T-cell (primary cell): ENCODE measurements at places on chromosomes 12 and 14.

GRCh38 chr12:76768576-76768975 is 4.7 kb downstream of the ZDHHC17 start:
- no peak overlapping the region for H3K27ac ChIP-seq
- H3K4me3 ChIP-seq = no peak overlapping the region
- H3K36me3 ChIP-seq = no peaks in the 10 kb centered on the region
- DNase-seq = no peak

DNA sequence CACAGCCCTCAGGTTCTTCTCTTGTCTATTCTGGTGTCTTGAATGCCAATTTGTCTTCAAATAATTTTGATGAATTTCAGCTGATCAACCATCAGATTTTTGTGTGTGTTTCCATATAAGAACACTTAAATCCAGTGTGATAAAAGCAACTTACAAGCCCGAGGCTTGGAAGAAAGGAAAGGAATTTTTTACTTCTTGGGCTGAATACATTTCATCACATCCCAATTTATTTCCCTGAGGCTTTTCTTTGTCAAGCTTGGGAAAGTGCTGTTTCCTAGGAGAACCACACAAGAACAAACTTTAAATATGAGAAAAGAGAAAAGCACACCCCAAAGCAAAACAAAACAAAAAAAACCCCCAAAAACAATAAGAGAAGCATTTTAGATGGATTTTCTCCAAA is 26.6 kb downstream of the GPRC5D start:
- peaks cover 8% of the 10 kb centered on the region for H3K27me3 ChIP-seq
- no peak overlapping the region for H3K27ac ChIP-seq
- no peak for DNase-seq
- H3K36me3 ChIP-seq = no peaks in the 10 kb centered on the region

GRCh38 chr14:99157676-99158075 is 114.3 kb downstream of the BCL11B start:
- no peak overlapping the region for H3K4me3 ChIP-seq
- no peak overlapping the region for H3K27ac ChIP-seq
- no peaks in the 10 kb centered on the region for H3K36me3 ChIP-seq
- no peaks in the 10 kb centered on the region for H3K27me3 ChIP-seq

DNA sequence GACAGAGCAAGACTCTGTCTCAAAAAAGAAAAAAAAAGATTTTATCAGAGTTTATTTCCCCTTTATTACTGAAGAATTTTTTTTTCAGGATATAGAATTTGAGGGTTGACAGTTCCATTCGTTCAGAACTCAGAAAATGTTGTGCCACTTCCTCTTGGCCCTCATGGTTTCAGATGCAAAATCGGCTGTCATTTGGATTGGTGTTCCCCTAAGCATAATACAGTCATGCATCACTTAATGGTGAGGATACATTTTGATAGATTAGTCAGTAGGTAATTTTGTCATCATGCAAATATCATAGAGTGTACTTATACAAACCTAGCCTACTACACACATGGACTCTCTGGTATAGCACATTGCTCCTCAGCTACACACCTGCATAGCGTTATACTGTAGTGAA is 263.9 kb upstream of the RTL1 start:
- no peaks in the 10 kb centered on the region for H3K36me3 ChIP-seq
- H3K4me1 ChIP-seq = no peaks in the 10 kb centered on the region
- H3K27ac ChIP-seq = no peak overlapping the region
- no peak overlapping the region for H3K4me3 ChIP-seq
- H3K27me3 ChIP-seq = peaks cover 9% of the 10 kb centered on the region

DNA sequence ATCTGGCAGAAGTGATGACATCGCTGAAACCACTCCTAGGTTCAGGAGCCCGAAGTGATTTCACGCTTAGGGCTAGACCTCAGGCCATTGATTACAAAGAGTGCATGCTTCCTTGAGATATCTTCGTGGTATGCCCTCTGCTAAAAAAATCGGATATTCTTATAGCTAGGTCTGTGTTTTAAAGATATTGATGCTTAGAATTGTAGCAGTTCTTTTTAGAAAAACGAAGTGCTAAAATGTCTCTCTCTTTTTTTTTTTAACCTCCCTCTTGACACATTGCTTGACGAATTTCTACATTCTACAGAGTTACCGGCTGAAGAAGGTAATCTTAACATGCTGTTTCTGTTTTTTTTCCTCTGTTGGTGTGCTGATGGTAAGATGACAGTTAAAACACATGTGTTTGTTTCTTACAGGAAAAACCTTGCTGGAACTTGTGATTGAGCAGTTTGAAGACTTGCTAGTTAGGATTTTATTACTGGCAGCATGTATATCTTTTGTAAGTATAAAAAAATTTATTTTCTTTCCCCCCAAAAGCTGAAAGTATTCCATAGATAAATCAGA is 1.3 kb downstream of the ATP2A2 start:
- H3K4me3 ChIP-seq = peak overlapping the region; percentile 84
- H3K27me3 ChIP-seq = no peaks in the 10 kb centered on the region
- peaks cover 1% of the 10 kb centered on the region for H3K36me3 ChIP-seq
- peak overlapping the region; percentile 43 for H3K27ac ChIP-seq

DNA sequence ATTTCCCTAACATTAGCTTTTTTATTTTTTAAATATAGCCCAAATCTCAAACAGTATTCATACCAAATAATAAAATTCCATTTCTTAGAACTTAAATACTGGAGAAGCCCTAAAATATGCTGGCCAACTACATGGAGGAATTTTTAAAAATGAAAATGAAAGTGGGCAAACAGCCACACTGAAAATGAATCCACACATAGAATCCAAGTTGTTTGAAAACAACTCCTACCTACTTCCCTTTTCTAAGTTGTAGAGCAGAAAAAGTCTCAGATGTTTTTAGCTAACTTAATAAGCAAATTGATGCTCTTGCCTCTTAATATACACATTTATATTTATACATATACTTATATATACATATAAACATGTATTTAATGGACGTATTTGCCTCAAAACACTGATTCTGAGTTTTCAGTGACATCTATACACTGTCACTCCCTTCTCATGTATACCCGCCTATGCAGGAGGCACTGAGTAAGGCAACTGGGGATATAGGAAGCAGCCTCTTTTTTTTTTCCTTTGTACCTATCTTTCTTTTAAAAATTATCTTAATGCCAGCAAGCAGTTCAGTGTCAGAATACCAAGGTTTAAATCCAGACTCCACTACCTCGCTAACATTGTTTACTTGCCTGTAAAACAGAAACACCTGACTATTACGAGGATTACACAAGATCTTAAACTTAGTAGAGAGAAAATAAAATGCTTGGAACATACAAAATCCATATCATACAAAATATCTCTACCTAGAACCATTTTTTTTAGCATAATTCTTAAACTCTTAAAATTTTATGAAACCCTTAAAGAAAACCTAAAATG is 13.3 kb downstream of the DICER1 start:
- no peak for DNase-seq
- no peak overlapping the region for H3K27ac ChIP-seq
- peaks cover 12% of the 10 kb centered on the region for H3K4me1 ChIP-seq
- H3K36me3 ChIP-seq = no peaks in the 10 kb centered on the region
- H3K27me3 ChIP-seq = no peaks in the 10 kb centered on the region

DNA sequence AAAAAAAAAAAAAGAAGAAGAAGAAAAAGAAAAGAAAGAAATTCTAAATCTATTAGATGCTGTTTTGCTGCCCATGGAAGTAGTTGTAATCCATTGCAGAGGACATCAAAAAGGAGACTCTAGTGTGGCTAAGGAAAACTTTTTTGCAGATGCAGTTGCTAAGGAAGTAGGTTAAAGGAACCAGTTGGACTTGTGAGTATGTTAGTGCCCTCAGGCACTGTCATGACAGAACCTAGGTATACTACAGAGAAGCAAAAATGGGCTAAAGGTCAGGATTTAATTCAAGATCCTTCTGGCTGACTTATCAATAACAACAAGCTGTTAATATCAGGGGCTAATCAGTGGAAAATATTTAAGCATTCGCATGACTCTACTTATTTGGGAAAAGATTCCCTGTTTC is 1571.6 kb upstream of the FLRT2 start:
- no peak overlapping the region for H3K4me3 ChIP-seq
- H3K27ac ChIP-seq = no peak overlapping the region
- H3K27me3 ChIP-seq = no peaks in the 10 kb centered on the region
- no peak for DNase-seq
